ENCODE measurements at places on chromosomes 3 and 15.

DNA sequence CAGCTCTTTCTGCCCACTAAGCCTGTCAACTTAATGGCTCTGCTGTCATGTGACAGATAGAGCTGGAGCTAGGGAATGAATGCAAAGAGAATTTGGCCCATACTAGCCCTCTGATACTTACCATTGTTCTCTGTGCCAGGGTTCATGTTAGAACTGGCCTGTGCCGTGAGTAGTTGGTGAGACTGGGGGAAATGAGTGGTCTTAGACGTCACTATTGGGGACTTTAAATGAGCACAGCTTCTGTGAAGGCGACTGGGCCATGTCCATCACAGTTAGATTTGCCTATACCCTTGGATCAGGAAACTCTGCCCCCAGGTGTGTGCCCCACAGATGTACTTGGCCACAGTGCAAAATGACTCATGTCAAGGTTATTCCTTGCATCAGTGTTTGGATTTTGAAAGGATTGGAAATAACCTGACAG, 124.9 kb downstream of the PTPRG start:
- DNase-seq, result no peak

DNA sequence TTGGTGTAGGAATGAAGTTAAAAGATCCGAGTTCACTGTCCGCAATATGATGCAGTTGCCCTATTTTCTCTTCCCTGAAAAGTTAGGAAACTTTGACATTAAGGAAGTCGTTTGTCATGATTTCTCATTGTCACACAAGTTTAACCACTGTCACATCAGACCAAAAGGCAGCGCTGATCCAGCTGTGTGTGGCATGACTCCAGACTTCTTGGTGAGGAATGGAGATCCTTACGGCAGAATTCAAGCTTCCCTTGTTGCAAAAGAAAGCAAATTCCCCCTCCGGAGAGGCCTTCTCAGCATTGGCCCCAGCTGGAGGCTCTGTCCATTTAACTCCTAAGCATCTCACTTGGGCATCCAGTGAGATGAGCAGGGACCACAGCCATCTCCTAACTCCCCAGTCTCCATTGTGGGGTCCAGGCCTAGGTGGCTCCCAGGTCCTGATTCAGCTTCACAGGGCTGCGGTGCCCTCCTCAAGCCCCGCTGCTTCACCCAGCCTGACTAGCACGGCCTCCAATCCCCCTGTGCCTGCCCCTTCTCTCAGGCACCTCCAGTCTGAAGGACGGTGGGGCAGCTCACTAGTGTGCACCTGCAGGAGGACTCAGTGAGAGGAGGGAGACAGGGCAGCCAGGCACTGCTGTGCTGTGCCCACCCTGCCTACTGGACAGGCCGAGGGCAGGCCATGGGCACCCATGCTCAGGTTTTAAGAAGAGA, 159.5 kb downstream of the CHSY1 start:
- no peak for DNase-seq

DNA sequence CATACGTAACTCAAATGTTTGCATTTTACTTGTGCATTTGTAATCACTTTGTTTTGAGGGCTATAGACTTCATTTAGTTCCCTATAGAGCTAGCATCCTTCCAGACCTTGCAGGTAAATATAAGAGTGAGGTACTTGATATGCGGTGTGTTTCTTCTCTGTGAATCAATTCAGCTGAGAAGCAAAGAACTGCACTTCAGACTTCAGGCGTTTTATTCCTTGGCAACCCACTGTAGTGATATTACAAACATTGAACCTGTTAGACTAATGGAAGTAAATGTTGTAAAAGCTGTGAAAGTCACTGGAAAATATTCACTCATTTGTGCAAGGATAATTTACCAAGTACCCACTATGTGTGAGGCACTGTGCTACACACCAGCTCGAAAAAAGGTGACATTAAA, 94.1 kb upstream of the CHL1 start:
- DNase-seq, result no peak

DNA sequence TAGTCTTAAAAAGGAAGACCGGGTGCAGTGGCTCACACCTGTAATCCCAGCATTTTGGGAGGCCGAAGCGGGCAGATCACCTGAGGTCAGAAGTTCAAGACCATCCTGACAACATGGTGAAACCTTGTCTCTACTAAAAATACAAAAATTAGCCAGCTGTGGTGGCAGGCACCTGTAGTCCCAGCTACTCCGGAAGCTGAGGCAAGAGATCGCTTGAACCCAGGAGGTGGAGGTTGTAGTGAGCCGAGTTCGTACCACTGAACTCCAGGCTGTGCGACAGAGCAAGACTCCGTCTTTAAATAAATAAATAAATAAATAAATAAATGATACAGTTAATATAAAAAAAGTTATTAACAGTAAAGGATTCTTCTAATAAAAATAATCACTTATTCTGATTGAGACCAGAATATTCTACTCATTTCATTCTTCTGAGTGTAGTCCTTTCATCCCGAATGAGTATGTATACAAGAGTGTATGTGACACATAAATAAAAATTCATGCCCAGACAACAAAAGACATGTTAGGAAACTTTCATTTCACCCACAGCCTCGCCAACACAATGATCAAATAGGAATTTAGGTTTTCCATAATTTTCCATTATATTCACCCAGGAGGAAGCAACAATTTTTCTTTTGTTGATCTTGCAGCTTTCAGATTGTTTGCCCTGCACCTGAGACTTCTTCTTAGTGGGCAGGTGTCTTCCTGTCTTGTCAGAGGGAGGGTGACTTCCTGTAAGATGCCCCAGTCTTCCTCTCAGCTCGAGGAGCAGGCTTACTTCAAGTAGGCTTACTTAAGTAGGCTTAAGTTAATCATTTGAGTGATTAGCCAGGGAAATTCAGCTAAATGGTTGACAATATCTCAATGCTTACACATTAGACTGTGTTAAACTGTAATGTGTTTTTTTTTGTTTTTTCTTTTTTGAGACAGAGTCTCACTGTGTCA, 7.8 kb upstream of the NUP210 start:
- no peak for DNase-seq

- DNase-seq, result no peak
These were observed 98.2 kb downstream of the HCN4 start for GRCh38 chr15:73270366-73271097.

DNA sequence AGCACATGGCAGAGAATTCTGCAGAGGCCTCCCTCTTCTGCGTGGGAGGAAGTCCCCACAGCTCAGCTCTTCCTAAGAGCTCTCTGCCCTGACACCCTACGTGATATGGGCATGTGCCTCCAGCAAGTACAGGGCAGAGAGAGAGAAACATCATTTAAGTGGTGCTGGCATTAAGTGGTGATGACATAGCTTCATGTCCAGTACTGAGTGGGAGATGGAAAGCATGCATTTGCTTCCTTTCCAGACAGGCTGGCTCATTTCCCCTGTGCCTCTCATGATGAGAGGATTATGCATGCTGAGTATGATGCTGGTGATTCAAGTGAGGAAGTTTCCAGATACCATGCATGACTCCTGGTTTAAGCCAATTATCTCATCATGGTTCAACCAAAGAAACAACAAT, 26.9 kb downstream of the BFSP2 start:
- DNase-seq, result no peak

GRCh38 chr15:101491734-101492640, 2.5 kb upstream of the PCSK6 start:
- DNase-seq, result no peak

- DNase-seq, result no peak
These were observed 10.0 kb downstream of the PRKCI start for GRCh38 chr3:170232266-170232665.

DNA sequence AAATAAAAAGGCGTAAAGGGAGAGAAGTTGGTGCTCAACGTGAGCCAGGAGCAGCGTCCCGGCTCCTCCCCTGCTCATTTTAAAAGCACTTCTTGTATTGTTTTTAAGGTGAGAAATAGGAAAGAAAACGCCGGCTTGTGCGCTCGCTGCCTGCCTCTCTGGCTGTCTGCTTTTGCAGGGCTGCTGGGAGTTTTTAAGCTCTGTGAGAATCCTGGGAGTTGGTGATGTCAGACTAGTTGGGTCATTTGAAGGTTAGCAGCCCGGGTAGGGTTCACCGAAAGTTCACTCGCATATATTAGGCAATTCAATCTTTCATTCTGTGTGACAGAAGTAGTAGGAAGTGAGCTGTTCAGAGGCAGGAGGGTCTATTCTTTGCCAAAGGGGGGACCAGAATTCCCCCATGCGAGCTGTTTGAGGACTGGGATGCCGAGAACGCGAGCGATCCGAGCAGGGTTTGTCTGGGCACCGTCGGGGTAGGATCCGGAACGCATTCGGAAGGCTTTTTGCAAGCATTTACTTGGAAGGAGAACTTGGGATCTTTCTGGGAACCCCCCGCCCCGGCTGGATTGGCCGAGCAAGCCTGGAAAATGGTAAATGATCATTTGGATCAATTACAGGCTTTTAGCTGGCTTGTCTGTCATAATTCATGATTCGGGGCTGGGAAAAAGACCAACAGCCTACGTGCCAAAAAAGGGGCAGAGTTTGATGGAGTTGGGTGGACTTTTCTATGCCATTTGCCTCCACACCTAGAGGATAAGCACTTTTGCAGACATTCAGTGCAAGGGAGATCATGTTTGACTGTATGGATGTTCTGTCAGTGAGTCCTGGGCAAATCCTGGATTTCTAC, at the start of gene RARB:
TSS of gene RARB (plus strand) at position 322 of the 847 bp plus-strand sequence. CDS start at position 791, 469 bp downstream.
- no peak for DNase-seq

DNA sequence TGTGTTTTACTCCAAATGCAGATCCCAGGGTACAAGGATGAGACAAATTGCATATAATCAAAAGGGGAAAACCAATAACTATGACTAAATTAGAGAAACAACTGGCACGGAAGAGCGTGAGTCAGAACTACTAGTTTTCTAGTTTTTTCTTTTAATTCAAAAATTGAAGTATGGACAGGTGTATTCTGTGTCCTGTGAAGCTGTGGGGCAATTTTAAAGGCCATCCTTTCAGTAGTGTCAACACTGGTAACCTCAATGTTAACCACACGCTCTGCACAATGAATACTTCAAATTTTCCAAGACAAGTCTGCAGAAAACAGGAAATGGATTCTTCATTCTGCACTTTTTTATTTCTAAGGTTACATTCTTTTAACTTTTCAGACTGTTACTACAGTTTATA, 32.5 kb upstream of the GOLGA8A start:
- DNase-seq, result no peak

GRCh38 chr3:97125902-97126499, 311.6 kb downstream of the EPHA6 start:
- DNase-seq, result no peak

GRCh38 chr3:6989608-6990291, 128.8 kb downstream of the GRM7 start:
- no peak for DNase-seq

GRCh38 chr3:8749316-8749715, 15.7 kb downstream of the CAV3 start:
- no peak for DNase-seq

GRCh38 chr3:37494216-37494615, 319.8 kb upstream of the LRRFIP2 start:
- no peak for DNase-seq

DNA sequence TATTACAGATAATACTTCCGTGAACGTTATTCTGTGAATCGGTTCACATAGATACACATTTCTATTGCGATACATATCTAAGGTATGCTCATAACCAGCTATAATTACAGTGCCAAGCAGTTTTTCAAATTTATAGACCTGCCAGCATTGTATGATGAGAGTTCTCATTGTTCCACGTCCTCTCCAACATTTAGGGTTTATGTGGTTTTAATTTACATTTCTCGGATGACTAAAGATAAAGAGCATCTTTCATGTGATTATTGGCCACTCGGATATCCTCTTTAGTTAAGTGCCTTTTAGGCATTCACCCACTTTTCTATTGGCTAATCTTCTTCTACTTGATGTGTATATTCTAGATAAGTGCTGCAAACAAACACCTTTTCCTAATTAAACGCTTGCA, 134.7 kb upstream of the CCDC54 start:
- no peak for DNase-seq

DNA sequence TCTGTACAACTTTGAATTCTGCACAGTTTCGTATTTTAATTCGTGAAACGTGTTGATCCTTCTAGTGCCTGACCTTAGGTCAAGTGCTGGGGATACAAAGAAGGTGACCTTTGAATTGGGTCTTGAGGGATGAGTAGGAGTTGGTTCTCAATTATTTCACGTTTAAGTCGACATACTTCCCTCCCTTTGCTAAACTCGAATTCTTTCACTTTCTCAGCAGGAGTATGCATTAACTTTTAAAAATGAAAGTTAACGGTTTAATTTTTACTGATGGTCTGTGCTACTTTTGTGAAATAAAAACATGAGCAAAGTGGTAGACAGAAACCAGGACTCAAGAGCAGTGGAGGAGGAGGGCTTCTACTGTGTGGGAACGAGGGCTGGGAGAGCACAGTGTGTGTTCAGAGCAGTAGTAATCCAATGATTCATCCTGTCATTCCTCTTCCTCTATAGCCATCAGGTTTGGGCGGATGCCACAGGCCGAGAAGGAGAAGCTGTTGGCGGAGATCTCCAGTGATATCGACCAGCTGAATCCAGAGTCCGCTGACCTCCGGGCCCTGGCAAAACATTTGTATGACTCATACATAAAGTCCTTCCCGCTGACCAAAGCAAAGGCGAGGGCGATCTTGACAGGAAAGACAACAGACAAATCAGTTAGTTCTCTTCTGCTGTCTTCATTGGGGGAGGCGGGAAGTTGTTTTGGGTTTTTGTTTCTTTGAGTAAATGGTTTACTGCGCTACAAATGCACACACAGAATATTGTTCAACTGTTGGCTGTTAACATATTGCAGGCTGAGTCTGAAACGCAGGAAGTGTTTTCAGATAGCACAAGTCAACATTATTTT, 78.6 kb upstream of the TSEN2 start:
- DNase-seq, result no peak

GRCh38 chr3:51538115-51538458, 432 bp upstream of the RAD54L2 start:
- DNase-seq, result no peak

DNA sequence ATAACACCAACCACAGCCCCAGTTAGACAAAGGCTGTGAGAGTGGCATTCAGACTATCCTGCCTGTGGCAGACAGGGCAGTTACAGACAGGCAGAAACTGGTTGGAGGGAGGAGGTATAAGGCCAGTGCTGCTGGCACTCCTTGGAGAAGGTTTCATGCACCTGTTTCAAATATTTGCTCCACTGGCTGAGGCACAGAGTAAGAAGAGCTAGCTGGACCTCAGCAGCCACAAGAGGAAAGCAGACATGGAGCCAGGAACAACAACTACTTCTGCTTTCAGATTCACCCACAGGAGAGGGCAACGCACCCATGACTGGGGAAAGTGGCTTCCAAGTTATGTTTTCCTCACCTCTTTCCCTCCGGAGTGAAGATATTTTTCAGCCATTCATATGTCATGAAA, 11.5 kb upstream of the PRKAR2A start:
- no peak for DNase-seq

GRCh38 chr3:69144631-69145245, 22.3 kb upstream of the LMOD3 start:
- no peak for DNase-seq

- DNase-seq, result no peak
These were observed 253.1 kb downstream of the CGGBP1 start for GRCh38 chr3:87805670-87806069.

DNA sequence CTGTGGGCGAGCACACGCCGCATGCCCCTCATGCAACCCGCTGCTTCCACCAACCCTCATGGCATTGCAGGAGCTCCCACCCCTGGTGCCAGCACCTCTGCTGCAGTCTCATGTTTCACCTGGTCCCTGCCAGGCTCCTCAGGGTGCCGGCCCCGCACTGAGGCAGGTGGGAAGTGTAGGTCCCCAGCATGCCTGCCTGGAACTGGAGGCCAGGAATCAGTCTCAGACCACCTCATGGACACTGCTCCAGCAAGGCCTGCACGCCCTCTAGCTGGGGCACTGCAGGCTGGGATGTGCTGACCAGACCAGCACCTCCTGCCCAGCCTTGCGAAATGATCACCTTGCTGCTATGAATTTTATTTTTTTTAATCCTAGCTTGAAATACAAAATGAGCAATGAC, 39.1 kb downstream of the OCA2 start:
- no peak for DNase-seq

GRCh38 chr3:65996589-65996988, 42.1 kb downstream of the MAGI1 start:
- DNase-seq, result no peak

Measured in activated T-helper 9 cell treated with anti-CD3 and anti-CD28 coated beads, Interleukin-2, amount 50 U/mL, for 16 hours (primary cell).